ENCODE measurements at places on chromosomes 5 and 9. TPM values are rescaled to one million over a fixed set of nuclear protein-coding genes. Genes with fewer than 3 reads are reported as not detected.

GRCh38 chr9:128899566-128900322, 17.8 kb downstream of the LRRC8A start:
- peaks cover 77% of the 10 kb centered on the region for H3K4me1 ChIP-seq
- H3K27me3 ChIP-seq, result no peaks in the 10 kb centered on the region
- peak overlapping the region; percentile 89 for H3K27ac ChIP-seq
- peak; percentile 39 for DNase-seq

- no peak overlapping the region for H3K27ac ChIP-seq
- DNase-seq, result no peak
- peaks cover 16% of the 10 kb centered on the region for H3K27me3 ChIP-seq
- no peaks in the 10 kb centered on the region for H3K4me1 ChIP-seq
- no peak overlapping the region for H3K4me3 ChIP-seq
- no peaks in the 10 kb centered on the region for H3K36me3 ChIP-seq
Observed at GRCh38 chr5:72531496-72532190, 24.4 kb upstream of the ZNF366 start.

DNA sequence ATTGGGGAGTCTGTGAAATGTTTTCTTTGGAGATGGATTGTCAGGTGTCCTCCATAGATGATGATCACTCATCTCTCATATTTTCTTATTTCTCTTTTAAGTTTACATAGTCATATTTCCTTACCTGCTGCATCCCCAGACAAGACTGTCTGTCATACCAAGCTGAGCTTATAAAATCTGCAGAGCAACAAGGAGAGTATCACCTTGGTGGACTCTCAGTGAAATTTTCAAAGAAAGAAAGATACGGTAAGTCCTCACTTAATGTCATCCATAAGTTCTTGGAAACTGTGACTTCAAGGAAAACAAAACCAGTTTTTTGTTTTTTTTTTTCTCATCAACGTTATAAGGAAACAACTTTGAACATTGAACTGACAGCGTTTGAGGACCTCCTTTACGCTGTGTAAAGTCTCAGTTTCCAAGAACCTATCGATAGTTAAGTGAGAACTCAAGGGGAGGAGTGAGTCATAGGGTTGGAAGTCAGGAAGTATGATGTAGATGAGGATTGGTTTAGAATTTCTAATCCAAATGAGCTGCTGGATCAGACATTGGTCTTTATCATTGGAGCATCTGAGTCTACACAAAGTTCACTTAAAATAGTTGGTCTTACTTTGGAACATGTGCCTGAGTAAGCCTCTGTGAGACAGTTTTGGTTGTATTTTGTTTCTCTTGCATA, 45.5 kb downstream of the SPIN1 start:
- peak; percentile 10 for DNase-seq
- H3K36me3 ChIP-seq, result peaks cover 52% of the 10 kb centered on the region
- H3K27ac ChIP-seq, result peak overlapping the region; percentile 94
- no peak overlapping the region for H3K4me3 ChIP-seq
- no peaks in the 10 kb centered on the region for H3K27me3 ChIP-seq

- no peak for DNase-seq
- no peak overlapping the region for H3K27ac ChIP-seq
Observed at GRCh38 chr5:15682566-15682965, 182.6 kb downstream of the FBXL7 start.

- H3K4me1 ChIP-seq, result peaks cover 32% of the 10 kb centered on the region
- H3K36me3 ChIP-seq, result no peaks in the 10 kb centered on the region
- H3K27ac ChIP-seq, result no peak overlapping the region
- DNase-seq, result no peak
- no peaks in the 10 kb centered on the region for H3K27me3 ChIP-seq
Observed at GRCh38 chr5:143582869-143583268, 179.4 kb upstream of the NR3C1 start.

DNA sequence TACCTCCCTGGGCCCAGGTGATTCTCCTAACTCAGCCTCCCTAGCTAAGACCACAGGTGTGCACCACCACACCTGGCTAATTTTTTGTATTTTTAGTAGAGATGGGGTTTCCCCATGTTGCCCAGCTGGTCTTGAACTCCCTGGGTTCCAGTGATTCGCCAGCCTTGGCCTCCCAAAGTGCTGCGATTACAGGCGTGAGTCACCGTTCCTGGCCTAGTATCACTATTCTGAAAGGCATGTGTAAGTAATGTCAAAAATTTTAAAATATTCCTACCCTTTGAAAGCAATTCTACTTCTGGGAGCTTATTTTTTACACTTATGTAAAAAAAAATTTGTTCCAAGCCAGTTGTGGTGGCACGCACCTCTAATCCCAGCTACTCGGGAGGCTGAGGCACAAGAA, 27.1 kb upstream of the TLE1 start:
- no peak overlapping the region for H3K4me3 ChIP-seq
- H3K4me1 ChIP-seq, result no peaks in the 10 kb centered on the region
- no peak for DNase-seq
- no peak overlapping the region for H3K27ac ChIP-seq

DNA sequence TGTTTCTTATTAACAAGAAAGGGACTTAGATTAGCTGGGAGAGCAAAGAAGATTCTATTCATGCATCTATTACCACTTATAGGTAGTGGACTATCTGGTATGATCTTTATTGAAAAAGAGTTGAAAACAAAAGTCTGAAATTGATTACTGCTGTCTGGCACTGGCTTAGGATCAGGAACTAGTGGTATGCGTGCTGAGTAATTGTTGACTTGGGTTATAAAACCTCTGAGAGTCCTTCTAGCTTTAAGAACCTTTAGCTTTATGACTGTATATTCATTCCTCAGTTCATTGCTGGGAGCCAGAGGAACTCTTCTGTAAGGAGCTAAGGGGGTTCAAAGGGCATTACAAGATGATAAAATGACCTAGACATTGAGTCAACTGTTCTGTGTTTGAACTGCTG, 7.6 kb downstream of the SLC1A1 start:
- DNase-seq, result no peak
- peaks cover 3% of the 10 kb centered on the region for H3K4me1 ChIP-seq
- H3K36me3 ChIP-seq, result no peaks in the 10 kb centered on the region
- no peak overlapping the region for H3K4me3 ChIP-seq
- H3K27me3 ChIP-seq, result peaks cover 20% of the 10 kb centered on the region

GRCh38 chr9:110979636-110980035, 58.6 kb downstream of the LPAR1 start:
- no peaks in the 10 kb centered on the region for H3K4me1 ChIP-seq
- H3K27ac ChIP-seq, result no peak overlapping the region
- no peak overlapping the region for H3K4me3 ChIP-seq
- no peak for DNase-seq
- H3K27me3 ChIP-seq, result no peaks in the 10 kb centered on the region

- H3K4me1 ChIP-seq, result no peaks in the 10 kb centered on the region
- H3K27ac ChIP-seq, result no peak overlapping the region
- H3K36me3 ChIP-seq, result no peaks in the 10 kb centered on the region
- DNase-seq, result no peak
- no peaks in the 10 kb centered on the region for H3K27me3 ChIP-seq
Observed at GRCh38 chr5:152634586-152634985, 229.5 kb upstream of the NMUR2 start.

GRCh38 chr9:68964102-68964541, 49.8 kb downstream of the PRKACG start:
- peaks cover 6% of the 10 kb centered on the region for H3K27me3 ChIP-seq
- no peak overlapping the region for H3K4me3 ChIP-seq
- H3K36me3 ChIP-seq, result no peaks in the 10 kb centered on the region
- DNase-seq, result no peak

- no peak overlapping the region for H3K27ac ChIP-seq
- no peak overlapping the region for H3K4me3 ChIP-seq
- no peaks in the 10 kb centered on the region for H3K36me3 ChIP-seq
- no peak for DNase-seq
- H3K27me3 ChIP-seq, result no peaks in the 10 kb centered on the region
Observed at GRCh38 chr5:168614661-168615060, 35.5 kb upstream of the PANK3 start.

DNA sequence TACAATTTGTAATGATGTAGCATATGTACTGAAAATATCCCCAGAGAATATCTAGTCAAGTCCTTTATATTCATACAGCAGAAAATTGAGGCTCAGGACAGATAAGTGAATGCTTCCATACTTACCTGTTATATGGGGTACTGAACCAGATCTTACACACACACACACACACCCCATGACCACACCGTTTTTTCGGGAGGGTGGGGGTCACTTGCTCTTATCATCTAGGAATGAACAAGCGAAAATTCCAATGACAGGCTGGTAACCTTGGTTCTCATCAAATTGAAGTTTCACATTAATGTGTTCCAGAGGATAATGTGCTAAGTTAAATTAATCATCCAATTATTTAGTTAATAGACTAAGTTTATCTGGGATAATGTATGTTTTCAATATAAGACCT, 48.8 kb downstream of the ARL15 start:
- no peaks in the 10 kb centered on the region for H3K36me3 ChIP-seq
- H3K4me1 ChIP-seq, result peaks cover 22% of the 10 kb centered on the region
- H3K27ac ChIP-seq, result no peak overlapping the region
- no peak for DNase-seq
- no peaks in the 10 kb centered on the region for H3K27me3 ChIP-seq

- DNase-seq, result no peak
- no peak overlapping the region for H3K27ac ChIP-seq
- no peaks in the 10 kb centered on the region for H3K36me3 ChIP-seq
- no peaks in the 10 kb centered on the region for H3K4me1 ChIP-seq
Observed at GRCh38 chr5:103498800-103499551, 63.6 kb downstream of the NUDT12 start.

- H3K36me3 ChIP-seq, result no peaks in the 10 kb centered on the region
- H3K4me3 ChIP-seq, result no peak overlapping the region
- no peak overlapping the region for H3K27ac ChIP-seq
- no peaks in the 10 kb centered on the region for H3K27me3 ChIP-seq
- H3K4me1 ChIP-seq, result no peaks in the 10 kb centered on the region
Observed at GRCh38 chr5:73591102-73591695, 25.7 kb downstream of the UTP15 start.

GRCh38 chr9:124216474-124217176, 41.1 kb upstream of the NEK6 start:
- peaks cover 60% of the 10 kb centered on the region for H3K4me1 ChIP-seq
- no peaks in the 10 kb centered on the region for H3K36me3 ChIP-seq
- DNase-seq, result peak; percentile 90
- peak overlapping the region; percentile 91 for H3K27ac ChIP-seq
- peak overlapping the region; percentile 32 for H3K4me3 ChIP-seq
- peaks cover 1% of the 10 kb centered on the region for H3K27me3 ChIP-seq

DNA sequence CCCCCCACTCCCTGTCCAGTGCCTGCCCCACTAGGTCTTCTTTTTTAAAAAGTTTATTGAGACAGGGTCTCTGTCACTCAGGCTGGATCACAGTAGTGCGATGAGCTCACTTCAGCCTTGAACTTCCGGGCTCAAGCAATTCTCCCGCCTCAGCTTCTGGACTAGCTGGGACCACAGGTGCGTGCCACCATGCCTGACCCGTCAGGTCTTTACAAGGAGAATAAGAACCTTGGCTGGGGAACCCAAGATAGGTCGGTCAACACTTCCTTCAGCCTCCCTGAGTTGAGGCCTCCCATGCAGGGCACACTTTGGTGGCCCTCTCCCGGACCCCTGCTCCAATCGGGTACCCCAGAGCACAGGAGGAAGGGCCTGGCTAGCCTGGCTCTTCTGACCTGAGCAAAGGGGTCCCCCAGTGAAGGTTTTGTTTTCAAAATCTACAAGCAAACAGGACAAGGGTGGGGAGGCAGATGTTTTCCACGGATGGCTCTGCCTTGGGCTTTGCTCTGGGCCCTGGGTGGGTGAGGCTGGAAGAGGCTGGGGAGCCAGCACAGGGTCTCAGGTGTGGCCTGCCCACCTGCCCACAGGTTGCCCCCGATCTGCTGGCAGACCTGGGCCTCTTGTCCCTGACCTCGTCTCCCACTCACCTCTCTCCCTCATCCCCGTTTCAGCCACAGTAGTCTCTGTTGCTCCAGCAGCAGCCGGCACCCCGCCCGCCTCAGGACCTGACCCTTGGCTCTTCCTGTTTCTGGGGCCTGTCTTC, 108.7 kb upstream of the PHYKPL start:
- H3K27ac ChIP-seq, result no peak overlapping the region
- H3K4me3 ChIP-seq, result no peak overlapping the region
- H3K27me3 ChIP-seq, result no peaks in the 10 kb centered on the region
- H3K36me3 ChIP-seq, result no peaks in the 10 kb centered on the region

DNA sequence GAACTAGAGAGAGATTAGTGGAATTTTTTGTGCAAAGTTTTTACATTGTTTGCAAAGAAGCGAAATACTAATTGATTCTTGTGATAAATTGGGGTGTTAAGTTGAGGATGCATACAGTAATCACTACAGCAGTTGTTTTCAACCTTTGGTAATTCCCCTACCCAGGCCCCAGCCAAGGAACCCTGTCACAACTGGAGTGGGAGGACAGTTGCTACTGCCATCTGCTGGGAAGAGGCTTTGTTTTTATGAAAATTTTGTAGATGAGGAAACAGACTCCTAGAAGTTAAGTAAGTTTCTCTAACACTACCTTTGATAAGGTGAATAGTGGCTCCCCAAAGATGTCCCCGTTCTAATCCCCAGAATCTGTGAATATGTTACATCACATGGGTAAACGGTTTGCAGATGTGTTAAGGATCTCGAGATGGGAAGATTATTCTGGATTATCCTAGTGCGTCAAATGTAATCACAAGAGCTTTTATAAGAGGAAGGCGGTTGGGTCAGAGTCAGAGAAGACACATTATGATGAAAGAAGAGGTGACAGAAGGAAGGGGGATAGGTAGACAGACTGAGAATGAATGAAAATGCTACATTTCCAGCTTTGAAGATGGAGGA, 34.0 kb upstream of the PPP1R2B start:
- no peak overlapping the region for H3K27ac ChIP-seq
- H3K27me3 ChIP-seq, result no peaks in the 10 kb centered on the region
- no peaks in the 10 kb centered on the region for H3K36me3 ChIP-seq
- H3K4me1 ChIP-seq, result no peaks in the 10 kb centered on the region

DNA sequence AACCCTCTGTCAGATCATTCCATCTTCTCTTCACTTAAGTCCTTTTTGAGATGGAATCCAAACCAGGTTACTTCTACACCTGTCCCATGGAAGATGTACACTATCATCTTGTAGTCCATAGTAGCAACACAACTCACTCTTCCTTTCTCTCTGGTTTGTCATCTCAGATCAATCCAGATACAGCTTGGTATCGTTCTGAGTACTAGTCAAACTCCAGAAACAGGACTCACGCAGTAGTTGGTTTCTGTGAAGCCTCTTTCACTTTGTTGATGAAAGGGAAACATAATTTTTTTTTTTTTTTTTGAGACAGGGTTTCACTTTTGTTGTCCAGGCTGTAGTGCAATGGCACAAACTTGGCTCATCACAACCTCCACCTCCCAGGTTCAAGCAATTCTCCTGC, 484.0 kb downstream of the PRDM9 start:
- no peaks in the 10 kb centered on the region for H3K4me1 ChIP-seq
- H3K27me3 ChIP-seq, result no peaks in the 10 kb centered on the region
- H3K27ac ChIP-seq, result no peak overlapping the region
- no peaks in the 10 kb centered on the region for H3K36me3 ChIP-seq
- no peak for DNase-seq
- no peak overlapping the region for H3K4me3 ChIP-seq

The CDX1 gene
- not detected for total RNA-seq

The ANKRD20A1 gene
- total RNA-seq, result 1.5 TPM

The PLCXD3 gene
- not detected for total RNA-seq

The RASEF gene
- total RNA-seq, result not detected

The FYB1 gene
- 82.8 TPM for total RNA-seq

The PPP3R2 gene
- not detected for total RNA-seq

The PCDHA1 gene
- total RNA-seq, result not detected

Measured in activated CD8-positive, alpha-beta T cell treated with anti-CD3 and anti-CD28 coated beads for 36 hours (primary cell).